Esophagus squamous epithelium (tissue), 5 donors: ENCODE measurements at places on chromosomes 4 and X. TPM values are rescaled to one million over a fixed set of nuclear protein-coding genes. Genes with fewer than 3 reads are reported as not detected.

DNA sequence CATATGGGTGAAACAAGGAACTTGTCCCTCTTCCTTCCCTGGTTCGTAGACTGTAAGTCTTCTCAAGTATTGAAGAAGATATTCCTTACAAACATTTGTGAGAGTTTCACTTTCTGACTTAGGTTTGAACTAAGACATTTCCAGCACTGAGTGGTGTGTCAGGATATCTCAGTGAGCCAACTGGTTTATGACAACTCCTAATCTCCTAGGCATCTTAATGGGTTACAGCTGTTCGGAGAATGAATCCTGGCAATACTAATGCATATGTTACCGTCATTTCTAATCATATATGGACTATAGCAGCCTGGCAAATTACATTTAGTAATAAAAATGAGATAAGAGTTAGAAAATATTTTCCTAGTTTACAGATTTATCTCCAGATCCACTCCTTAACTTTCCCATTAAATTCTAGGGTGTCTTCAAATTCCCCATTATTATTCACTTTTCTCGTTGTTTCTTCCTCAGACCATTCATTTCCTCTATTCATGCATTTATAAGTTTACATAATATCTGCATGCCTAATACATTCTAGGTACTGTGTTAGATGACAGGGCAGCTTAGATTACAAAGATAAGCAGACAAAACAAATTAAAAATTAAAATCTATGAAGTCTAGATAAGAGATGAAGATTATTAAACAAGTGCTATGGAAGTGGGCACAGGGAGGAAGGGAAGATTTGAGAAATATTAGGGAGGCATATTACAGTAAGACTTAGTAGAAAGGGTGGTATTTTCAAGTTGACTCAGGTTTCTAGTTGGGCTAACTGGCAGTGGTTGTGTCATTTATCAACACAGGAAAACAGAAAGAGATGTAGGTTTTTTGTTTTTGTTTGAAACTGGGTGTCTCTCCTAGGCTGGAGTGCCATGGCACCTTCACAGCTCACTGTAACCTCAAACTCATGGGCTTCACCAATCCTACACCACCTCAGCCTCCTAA lies 173.9 kb downstream of the WDFY3 start:
- DNase-seq: no peak
- H3K4me3 ChIP-seq: no peak overlapping the region

DNA sequence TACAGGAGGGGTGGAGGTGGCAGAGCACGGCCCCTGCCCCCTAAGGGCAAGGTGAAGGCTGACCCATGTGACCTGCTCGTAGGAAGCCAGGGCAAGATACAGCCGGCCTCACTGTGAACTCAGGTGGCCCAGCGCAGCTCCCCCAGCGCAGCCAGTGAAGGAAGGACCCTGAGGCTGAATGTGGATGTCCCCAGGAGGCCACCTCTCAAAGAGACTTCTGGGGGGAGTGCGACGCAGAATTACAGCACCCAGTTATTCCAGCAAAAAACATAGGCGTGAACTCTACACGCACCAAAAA lies 52.6 kb downstream of the ZFYVE28 start:
- no peak overlapping the region for H3K27ac ChIP-seq
- H3K4me1 ChIP-seq: peaks cover 12% of the 10 kb centered on the region
- no peak for DNase-seq
- H3K36me3 ChIP-seq: no peaks in the 10 kb centered on the region

The MXRA5 gene
- 9.9 TPM for total RNA-seq

The SSX4B gene
- not detected for total RNA-seq

The GYG2 gene
- total RNA-seq: 0.95 TPM
